ENCODE measurements at places on chromosomes 6 and 20.

DNA sequence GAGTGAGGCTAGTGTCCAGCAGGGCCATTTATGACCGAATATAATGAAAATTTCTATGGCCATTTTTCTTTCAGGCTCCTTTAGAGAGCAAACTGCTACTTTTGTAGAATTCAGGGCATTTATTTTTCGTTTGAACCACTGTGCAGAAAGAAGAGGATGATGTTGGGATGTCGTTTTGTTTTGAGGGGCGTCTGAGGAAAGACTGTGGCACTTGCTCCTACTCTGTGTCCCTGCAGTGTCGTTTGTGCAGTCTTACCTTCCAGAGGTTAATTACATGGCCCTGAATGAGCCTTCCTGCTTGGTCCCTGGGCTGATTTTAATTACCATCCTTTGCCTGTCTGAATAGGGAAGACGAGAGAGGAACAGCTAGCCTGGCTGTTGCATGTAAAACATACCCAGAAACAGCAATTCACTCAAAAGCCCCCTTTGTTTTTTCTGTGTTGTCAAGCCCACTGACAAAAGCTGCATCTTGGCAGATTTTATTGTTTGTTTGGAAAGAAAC lies 65.3 kb downstream of the CTNNBL1 start:
- no peak for DNase-seq

GRCh38 chr20:44720997-44721784 lies 6.0 kb downstream of the CCN5 start:
- no peak for DNase-seq

GRCh38 chr20:43536817-43537440 lies 21.9 kb upstream of the SGK2 start:
- DNase-seq, result no peak

DNA sequence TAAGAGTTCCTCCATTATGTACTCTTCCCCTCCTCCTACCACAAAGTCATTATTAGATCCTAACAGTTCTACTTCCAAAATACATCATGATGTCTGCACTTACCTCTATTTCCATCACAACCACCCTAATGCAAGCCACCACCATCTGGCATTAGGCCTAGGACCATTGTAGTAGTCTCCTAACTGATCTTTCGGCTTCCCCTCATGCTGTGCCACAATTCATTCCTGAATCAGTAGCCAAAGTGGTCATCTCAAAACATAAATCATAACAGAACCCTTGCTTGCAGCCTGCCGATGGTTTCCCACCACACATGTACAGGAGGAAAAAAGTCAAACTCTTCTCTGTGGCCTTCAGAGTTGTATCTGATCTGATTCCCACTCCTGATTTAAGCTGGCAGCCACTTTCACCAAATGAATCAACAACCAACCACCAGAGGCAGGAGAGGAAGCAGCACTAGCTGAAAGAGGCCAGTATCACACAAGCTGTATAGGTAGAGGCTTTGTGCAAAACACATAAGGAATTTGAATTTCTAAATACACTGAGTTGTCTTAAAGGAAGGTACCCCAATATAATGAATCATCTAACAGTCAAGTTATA lies 26.1 kb downstream of the FAM184A start:
- DNase-seq, result no peak

DNA sequence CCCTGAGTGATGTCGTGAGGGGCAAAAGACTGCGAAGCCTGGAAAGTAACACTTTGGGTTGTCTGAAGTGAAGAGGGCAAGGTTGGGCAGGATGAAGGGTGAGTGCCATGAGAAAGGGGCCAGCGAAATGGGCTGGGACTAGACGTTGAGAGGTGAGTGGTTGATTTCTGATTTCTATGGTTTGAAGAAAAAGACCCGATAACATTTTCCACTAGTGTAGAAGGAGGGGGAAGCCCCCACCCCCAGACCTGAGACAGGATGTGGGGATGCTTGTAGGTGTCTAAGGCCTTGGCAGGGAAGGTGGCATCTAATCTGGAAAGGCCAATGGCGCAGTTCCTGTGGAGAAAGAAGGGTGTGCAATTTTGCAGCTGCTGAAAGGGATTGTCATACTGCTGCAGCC lies 25.3 kb upstream of the KIF3B start:
- no peak for DNase-seq

DNA sequence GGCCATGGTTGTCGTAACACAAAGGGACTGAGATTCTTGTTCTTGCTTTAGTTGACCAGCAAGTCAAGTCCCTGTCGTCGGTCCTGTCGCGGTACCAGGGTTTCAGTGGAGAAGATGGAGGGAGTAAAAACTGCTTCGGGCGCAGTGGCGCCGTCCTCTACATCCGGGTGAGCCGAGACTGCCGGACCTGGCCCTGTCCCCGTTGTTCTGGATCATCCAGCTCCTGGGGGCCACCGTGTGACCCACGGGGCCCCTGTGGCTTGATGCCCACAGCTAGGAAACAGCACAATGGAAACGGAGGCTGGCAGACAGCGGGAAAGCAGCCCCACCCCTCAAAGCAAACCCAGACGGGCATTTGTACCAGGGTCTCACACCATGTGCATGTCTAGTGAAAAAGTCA lies 15.0 kb downstream of the MTG2 start:
- no peak for DNase-seq

Data from erythroblast (primary cell).